ENCODE measurements at places on chromosomes 2 and 18. TPM values are rescaled to one million over a fixed set of nuclear protein-coding genes. Genes with fewer than 3 reads are reported as not detected.

- no peaks in the 10 kb centered on the region for H3K4me1 ChIP-seq
- no peak overlapping the region for H3K27ac ChIP-seq
- H3K36me3 ChIP-seq = no peaks in the 10 kb centered on the region
- no peaks in the 10 kb centered on the region for H3K27me3 ChIP-seq
- no peak for DNase-seq
Measured at GRCh38 chr2:168490015-168490874, 34.2 kb downstream of the CERS6 start.

DNA sequence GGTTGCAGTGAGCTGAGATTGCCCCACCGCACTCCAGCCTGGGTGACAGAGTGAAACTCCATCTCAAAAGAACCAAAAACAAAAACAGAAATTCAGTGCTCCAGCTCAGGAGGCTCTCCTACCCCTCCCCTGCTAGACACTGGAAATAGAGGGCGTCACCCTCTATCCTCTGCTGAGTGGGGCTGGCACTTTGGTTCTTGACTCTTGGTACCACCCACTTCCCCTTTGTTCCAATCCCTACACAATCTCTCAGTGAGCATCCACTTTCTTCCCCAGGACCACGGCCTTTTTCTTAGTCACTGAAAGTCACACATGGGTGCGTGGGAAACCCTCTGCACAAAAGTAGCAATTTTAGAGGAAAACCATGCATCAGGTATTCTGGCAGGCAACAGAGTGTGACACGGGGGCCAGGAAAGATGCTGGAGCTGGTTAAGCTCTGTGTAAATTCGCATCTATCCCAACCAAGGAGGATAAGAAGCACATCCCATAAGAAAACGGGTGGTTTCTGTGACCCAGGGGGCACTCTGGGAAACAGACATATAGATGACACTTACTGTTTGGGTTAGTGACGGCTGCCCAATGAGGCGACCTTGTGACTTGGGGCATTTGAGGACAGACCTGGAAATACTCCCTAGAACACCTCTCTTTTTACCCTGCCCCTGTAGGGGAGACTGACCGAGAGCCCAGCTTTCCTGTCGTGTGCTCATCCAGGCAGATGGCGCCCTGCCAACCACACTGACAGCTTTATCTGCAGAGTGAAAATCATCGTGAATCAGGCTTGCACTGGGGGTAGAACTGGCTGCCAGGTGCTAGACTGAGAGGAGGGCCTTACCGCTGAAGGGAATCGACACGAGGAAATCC, 7.7 kb downstream of the HJURP start:
- H3K27me3 ChIP-seq = no peaks in the 10 kb centered on the region
- H3K4me3 ChIP-seq = no peak overlapping the region
- H3K4me1 ChIP-seq = no peaks in the 10 kb centered on the region
- no peak overlapping the region for H3K27ac ChIP-seq
- H3K36me3 ChIP-seq = no peaks in the 10 kb centered on the region

- no peak for DNase-seq
- no peak overlapping the region for H3K27ac ChIP-seq
- no peaks in the 10 kb centered on the region for H3K4me1 ChIP-seq
- H3K27me3 ChIP-seq = no peaks in the 10 kb centered on the region
Measured at GRCh38 chr2:217573571-217573970, 429.2 kb downstream of the TNS1 start.

DNA sequence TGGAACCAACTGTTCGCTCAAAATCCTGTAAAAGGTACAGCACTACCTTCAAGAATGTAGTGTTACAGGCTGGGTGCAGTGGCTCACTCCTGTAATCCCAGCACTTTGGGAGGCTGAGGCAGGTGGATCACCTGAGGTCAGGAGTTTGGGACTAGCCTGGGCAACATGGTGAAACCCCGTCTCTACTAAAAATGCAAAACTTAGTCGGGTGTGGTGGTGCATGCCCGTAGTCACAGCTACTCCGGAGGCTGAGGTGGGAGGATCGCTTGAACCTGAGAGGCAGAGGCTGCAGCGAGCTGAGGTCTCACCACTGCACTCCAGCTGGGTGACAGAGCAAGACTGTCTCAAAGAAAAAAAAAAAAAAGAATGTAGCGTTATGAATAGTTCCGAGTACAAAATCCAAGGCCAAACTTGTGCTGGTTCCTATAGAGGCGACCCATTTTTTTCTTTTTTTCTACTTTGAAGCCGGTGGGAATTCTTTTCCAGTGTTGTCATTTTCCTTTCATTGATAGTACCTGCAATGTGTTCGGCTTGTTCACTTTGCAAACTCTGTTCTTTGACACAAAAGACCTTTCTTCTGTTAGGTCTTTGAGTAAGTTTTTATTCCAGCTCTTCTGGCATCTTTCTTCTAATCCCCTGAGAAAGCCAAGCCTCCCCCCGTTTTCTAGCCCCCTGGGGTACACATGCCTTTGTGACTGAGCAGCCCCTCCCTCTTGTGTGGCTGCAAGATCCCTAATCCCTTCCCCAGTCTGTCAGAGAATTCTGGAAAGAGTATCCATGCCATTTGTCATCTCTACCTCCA, 25.1 kb downstream of the INPP5D start:
- DNase-seq = no peak
- H3K4me3 ChIP-seq = no peak overlapping the region
- H3K27me3 ChIP-seq = no peaks in the 10 kb centered on the region
- no peaks in the 10 kb centered on the region for H3K4me1 ChIP-seq
- peak overlapping the region; percentile 30 for H3K27ac ChIP-seq

DNA sequence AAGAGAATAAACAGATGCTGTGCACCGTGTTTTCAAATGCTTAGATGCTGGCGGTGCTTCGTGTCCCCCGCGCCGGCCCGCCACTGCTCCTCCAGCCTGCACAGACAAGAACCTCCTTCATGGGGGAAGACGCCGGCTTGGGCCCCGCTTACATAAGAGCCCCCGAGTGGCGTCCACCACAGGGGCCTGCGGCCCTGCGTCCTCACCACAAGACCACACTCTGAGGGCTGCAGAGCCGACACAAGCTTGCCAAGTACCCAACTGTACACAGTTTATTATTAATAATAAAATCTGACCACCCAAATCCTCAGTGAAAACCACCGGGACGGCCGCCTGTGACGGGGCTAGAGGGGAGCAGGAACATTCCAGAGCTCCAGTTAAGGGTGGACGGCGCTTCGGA, 232.2 kb downstream of the HDAC4 start:
- H3K27ac ChIP-seq = no peak overlapping the region
- H3K27me3 ChIP-seq = no peaks in the 10 kb centered on the region
- peaks cover 10% of the 10 kb centered on the region for H3K36me3 ChIP-seq

- H3K27ac ChIP-seq = no peak overlapping the region
- H3K27me3 ChIP-seq = no peaks in the 10 kb centered on the region
- peaks cover 23% of the 10 kb centered on the region for H3K4me1 ChIP-seq
- H3K36me3 ChIP-seq = no peaks in the 10 kb centered on the region
Measured at GRCh38 chr2:153474407-153474806, 4.2 kb downstream of the RPRM start.

Gene COL3A1
- 411 TPM for total RNA-seq

DNA sequence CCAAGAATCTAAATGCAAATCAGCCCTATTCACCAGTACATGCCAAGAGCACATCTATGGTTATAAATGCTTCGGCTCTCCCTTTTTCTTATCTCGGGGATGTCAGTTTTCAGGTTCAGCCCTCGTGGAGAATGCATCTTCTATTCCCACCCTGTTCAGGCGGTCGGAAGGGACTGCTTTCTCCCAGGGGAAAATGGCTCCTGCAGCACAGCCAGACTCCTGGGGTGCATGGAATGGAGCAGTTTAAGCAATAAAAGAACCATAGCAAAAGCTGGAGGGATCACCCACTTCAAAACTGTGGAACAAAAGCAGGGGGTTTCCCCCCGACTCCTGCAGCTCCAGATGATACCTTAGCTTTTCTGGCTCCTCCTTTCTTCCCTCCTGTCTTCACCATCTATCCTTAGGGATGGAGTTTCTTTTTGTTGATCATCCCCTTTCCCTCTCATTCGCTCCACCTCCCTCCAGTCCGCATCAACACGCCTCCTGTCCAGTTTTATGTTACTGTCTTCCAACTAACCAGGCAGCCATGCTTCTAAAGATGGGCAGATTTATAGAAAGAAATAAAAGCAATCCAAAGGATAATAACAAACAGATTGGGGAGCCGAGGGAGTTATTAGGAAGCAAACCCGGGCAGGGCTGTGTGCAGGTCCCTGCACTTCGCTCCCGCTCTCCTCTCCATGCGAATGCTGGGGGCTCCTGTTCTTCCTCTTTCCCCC, 356.2 kb upstream of the SMIM21 start:
- H3K27me3 ChIP-seq = no peaks in the 10 kb centered on the region
- no peak for DNase-seq
- no peak overlapping the region for H3K4me3 ChIP-seq
- H3K27ac ChIP-seq = no peak overlapping the region

DNA sequence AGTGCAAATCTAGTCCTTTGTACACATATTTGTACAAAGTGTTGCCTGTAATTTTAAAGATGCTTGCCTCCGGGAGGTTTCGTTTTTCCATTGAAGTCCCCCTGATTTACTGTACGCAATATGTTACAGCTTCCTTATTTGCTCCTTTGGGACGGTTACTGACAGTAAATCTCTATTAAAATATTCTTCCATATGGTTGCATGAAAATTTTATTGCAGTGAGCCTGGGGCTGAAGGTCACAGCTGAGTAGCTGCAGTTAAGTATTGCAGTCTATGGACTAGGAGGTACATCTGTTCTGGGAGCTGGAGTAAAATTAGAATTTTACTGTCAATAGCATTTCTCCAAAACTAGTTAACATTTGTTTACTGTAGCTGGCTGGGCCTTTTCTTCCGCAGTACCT, 119.2 kb downstream of the ETAA1 start:
- H3K27ac ChIP-seq = no peak overlapping the region
- H3K4me3 ChIP-seq = no peak overlapping the region
- H3K36me3 ChIP-seq = no peaks in the 10 kb centered on the region
- H3K4me1 ChIP-seq = no peaks in the 10 kb centered on the region
- H3K27me3 ChIP-seq = no peaks in the 10 kb centered on the region

GRCh38 chr2:60260639-60261296, 292.7 kb downstream of the BCL11A start:
- H3K4me3 ChIP-seq = no peak overlapping the region
- DNase-seq = no peak
- H3K36me3 ChIP-seq = no peaks in the 10 kb centered on the region
- no peaks in the 10 kb centered on the region for H3K4me1 ChIP-seq
- H3K27ac ChIP-seq = no peak overlapping the region

Gene LPIN1
- 13.8 TPM for total RNA-seq

Gene GRHL1
- total RNA-seq = 0.43 TPM

Gene RAX
- not detected for total RNA-seq

Gene GCG
- not detected for total RNA-seq

Gene STAT1
- 13.0 TPM for total RNA-seq

- H3K27me3 ChIP-seq = no peaks in the 10 kb centered on the region
- DNase-seq = no peak
- no peaks in the 10 kb centered on the region for H3K4me1 ChIP-seq
- no peak overlapping the region for H3K27ac ChIP-seq
- no peak overlapping the region for H3K4me3 ChIP-seq
Measured at GRCh38 chr18:11672846-11673454, 16.1 kb upstream of the GNAL start.

DNA sequence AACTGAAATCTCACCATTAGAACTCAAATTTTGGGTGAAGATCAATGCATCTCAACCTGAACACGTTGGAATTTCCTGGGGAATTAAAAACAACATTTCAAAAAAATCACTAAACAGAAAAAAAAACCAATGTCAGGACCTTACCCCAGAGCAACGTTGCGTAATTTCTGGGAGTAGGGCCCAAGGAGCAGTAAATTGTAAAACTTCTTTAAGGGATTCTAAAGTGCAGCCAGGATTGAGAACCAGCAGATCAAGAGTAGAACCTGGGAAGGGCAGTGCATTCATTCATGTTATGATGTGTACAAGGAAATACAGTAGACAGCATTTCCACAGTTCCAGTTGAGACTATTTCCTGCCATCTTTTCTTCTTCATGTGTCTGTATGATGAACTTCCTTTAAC, 56.9 kb downstream of the RHBDD1 start:
- no peak for DNase-seq
- no peak overlapping the region for H3K27ac ChIP-seq
- no peaks in the 10 kb centered on the region for H3K27me3 ChIP-seq
- no peaks in the 10 kb centered on the region for H3K4me1 ChIP-seq
- no peak overlapping the region for H3K4me3 ChIP-seq
- H3K36me3 ChIP-seq = no peaks in the 10 kb centered on the region

DNA sequence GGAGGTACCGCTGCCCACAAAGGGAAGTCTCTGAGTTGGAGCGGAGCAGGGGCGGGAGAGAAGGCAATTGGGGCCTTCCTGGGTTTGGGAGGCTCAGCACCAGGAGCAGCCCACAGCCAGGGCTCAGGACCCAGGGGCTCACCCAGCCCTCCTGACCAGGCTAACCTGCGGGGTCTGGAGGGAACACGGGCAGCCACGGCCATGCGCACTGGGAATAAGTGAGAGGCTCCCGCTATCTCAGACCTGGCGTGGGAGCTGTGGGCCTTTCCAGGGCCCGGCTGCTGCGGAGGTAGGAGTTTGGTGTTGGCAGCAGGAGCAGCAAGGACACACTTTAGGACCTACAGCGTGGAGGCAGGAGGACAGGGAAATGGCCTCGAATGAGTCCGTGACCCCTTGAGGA, 69.0 kb downstream of the RRM2 start:
- H3K4me3 ChIP-seq = no peak overlapping the region
- H3K27ac ChIP-seq = no peak overlapping the region
- H3K27me3 ChIP-seq = no peaks in the 10 kb centered on the region
- no peaks in the 10 kb centered on the region for H3K36me3 ChIP-seq

- no peak for DNase-seq
- H3K36me3 ChIP-seq = no peaks in the 10 kb centered on the region
- H3K4me3 ChIP-seq = no peak overlapping the region
- H3K4me1 ChIP-seq = no peaks in the 10 kb centered on the region
- no peaks in the 10 kb centered on the region for H3K27me3 ChIP-seq
Measured at GRCh38 chr2:233602076-233602475, 15.4 kb upstream of the UGT1A8 start.

- H3K4me1 ChIP-seq = no peaks in the 10 kb centered on the region
- no peaks in the 10 kb centered on the region for H3K36me3 ChIP-seq
- H3K27ac ChIP-seq = no peak overlapping the region
- H3K27me3 ChIP-seq = no peaks in the 10 kb centered on the region
- no peak overlapping the region for H3K4me3 ChIP-seq
Measured at GRCh38 chr2:46076251-46076650, 221.0 kb upstream of the EPAS1 start.

GRCh38 chr2:240823449-240824336, 3.7 kb upstream of the KIF1A start:
- peaks cover 10% of the 10 kb centered on the region for H3K27me3 ChIP-seq
- no peak for DNase-seq
- peaks cover 10% of the 10 kb centered on the region for H3K4me1 ChIP-seq
- H3K4me3 ChIP-seq = no peak overlapping the region
- no peaks in the 10 kb centered on the region for H3K36me3 ChIP-seq

DNA sequence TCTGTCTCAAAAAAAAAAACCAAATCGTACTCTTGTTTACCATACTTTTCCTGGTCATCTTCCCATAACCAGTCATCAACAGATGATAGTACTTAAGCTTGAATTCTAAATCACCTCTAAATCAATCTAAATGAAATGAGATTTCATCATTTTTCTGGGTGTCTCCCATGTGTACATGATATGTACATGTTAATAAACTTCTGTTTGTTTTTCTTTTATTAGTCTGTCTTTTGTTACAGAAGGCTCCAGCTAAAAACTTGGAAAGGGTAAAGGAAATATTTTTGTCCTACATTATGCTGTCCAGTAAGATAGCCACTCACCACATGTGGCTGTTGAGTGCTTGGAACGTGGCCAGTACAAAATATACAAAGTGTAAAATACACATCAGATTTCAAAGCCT, 78.7 kb upstream of the MSH6 start:
- no peak overlapping the region for H3K4me3 ChIP-seq
- no peaks in the 10 kb centered on the region for H3K4me1 ChIP-seq
- no peak overlapping the region for H3K27ac ChIP-seq
- no peak for DNase-seq
- no peaks in the 10 kb centered on the region for H3K36me3 ChIP-seq
